NCI-H524 treated with DMSO at 0.1 percent for 48 hours (cell line): ENCODE measurements at places on chromosomes 5 and 9.

DNA sequence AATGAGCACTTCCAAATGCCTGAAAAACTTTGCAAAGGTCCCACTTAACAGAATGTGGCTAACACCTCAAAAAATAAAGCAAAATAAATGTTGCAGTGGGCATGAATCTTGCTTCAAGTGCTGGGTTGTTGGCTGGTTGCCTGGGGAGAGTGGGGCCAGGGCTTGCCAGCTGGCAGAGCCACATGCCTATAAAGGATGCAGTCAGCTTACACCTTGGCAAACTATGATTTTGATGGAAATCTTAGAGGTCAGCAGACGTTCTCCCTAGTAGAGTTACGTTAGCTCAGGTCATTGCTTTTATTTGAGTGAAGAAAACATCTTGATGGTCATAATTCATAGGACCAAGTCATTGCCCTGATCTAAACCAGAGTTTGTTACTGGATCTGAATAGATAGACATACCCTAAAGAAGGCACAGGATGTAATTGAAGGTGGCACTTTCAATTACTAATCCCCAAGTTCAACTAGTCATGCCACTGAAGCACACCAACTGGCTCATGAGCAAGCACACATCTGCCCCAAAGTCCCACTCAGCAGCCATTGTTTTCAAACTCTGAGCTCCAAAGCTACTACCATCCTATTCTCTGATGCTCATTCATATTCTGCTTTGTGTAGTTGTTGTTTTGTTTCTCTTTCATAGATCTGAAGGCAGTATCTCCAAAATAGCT lies 51.2 kb upstream of the ZSWIM6 start:
- peak; percentile 62 for DNase-seq

DNA sequence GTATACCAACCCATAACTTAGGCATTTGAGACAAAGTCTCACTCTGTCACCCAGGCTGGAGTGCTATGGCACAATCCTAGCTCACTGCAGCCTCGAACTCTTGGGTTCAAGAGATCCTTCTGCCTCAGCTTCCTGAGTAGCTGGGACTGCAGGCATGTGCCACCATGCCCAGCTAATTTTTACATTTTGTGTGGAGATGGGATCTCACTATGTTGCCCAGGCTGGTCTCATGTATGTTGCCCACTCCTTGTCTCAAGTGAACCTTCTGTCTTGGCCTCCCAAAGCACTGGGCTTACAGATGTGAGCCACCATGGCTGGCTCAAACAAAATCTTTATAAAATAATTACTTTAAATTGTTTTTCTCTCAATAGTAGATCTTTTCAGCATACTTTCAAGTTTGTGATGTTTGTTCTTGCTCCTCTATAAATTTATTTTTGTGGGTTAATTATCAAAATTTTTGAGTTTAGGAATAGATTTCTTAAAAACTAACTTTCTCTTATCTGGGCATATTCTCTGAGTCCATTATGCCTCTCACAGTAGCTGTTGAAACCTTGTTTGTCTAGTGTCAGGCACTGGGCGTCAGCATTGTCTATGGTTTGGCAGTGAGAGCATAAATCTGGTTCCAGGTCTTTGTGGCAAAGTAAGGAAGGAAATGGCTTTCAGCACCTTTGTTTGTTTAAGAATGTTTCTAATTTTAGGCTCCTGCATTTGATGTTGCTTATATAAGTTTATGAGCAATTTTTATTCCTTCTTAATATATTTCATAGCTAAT lies 38.7 kb downstream of the NLN start:
- DNase-seq: no peak

GRCh38 chr9:1939926-1940368 lies 75.2 kb upstream of the SMARCA2 start:
- DNase-seq: peak; percentile 31

- DNase-seq: peak; percentile 17
Measured at GRCh38 chr5:96582343-96582742, 79.8 kb upstream of the CAST start.

DNA sequence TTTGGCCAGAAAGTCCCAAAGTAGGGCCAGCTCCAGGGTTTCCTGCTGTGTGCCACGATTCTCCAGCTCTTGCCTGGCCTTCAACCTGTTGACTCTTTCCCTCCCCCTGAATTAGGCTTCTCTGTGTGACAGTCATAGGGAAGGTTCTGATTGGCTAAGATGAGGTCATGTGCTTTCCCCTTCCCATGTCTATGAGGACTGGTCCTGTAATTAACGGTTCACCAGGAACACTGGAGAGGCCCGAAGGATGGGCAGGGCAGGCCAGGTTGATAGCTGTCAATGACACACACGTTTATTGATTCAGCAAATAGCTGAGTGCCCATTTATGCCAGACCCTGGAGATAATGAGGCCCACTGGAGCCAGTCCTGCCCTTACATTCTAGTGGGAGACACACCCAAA lies 9.0 kb upstream of the PRR7 start:
- no peak for DNase-seq

DNA sequence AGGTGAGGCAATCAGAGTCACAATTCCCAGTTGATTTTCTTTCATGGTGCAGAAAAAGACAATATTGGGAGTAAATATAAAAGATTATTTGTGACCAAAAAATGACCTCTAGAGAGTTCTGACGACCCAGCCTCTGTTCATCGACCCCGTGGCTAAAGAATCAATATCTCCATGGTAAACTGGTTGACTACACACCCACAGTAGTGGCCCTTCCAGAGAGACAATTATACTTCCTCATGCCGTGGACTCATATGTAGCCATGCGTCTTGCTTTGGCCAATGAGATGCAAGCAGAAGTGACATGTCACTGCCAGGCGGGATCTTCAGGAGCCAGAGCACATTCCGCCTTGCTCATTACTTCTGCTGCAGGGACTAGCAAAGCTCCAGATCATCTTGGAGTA lies 163.3 kb upstream of the RAD23B start:
- no peak for DNase-seq

GRCh38 chr5:113693701-113694100 lies 180.2 kb downstream of the YTHDC2 start:
- DNase-seq: no peak

DNA sequence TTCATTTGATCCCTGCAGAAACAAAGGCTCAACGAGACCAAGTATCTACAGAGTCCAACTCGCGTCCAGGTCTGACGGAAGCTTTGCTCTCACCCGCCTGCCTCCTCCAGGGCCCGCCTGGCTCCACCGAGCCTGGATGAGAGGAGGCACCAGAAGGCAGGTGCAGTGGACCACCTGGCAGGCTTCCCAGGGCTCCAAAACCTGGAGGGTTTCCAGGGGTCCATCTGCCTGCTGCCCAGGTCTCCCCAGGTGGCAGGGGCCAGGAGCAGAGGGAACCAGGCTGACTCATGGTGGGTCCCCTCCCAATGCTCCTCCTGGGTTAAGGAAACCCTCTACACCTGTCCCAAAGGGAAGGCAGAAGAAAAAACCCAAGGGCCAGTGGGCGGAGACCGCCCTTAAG lies 59.5 kb downstream of the VAV2 start:
- DNase-seq: no peak

DNA sequence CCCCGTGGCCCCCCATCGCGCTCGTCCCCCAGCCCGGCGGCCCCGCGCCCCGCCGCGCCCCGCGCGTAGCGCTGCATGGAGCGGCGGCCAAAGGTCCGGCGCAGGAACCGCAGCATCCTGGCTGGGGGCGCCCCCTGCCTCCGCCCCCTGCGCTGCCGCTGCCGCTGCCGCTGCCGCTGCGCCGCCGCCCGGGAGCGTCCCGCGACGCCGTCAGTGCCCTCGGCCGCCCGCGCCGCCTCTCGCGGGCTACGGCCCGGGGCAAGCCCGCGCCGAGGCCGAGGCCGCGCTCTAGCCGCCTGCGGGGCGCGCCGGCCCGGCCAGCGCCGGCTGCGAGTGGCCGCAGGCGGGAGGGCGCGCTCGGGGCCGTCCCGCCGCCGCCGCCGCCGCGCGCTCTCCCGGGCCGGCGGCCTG lies 523 bp downstream of the EPB41L4B start:
- DNase-seq: no peak

- no peak for DNase-seq
Measured at GRCh38 chr5:176799488-176799887, 10.9 kb upstream of the UNC5A start.

DNA sequence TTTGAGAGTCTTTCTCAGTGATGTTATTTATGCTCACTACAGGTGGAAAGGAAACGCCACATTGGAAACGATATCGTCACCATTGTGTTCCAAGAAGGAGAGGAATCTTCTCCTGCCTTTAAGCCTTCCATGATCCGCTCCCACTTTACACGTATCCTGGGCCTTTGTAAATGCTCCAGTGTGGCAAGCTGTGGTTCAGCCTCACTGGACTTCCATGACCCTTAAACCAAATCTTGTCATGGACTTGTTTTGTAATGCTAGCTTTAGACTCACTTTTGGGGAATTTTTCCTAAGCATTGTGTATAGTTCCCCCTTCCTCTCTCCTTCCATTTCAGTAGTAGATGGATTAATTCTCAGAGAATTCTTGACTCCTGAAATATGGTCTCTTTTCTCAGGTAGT lies 60.9 kb upstream of the SLC2A8 start:
- no peak for DNase-seq

- no peak for DNase-seq
Measured at GRCh38 chr9:123005964-123006363, 27.5 kb upstream of the GPR21 start.

- DNase-seq: no peak
Measured at GRCh38 chr5:123448017-123448617, 24.9 kb upstream of the CEP120 start.

DNA sequence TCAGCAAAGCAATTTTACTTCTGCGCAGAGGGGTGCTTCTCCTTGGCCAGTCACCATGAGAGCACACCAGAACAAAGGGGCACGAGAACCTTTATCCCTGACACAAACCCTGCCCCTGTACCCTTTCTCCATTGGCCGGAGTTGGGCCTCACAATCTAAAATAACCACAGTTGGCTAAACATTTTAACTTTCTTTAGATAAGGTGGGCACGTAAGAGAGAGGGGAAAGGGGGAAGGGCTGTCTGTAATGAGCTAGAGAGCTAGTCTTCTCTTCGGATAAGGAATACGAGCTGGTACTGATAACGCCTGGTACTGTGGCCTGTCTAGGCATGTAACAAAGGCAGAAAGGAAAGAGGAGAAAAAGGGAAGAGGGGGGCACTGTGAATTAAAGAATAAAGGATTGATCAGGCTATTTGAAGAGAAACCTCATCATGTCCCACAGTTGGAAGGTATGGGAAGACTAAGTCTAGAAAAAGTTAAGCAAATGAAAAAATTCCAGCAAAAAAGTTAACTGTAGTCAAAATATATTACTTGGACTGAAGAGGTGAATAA lies 1.8 kb upstream of the IARS1 start:
- DNase-seq: no peak

DNA sequence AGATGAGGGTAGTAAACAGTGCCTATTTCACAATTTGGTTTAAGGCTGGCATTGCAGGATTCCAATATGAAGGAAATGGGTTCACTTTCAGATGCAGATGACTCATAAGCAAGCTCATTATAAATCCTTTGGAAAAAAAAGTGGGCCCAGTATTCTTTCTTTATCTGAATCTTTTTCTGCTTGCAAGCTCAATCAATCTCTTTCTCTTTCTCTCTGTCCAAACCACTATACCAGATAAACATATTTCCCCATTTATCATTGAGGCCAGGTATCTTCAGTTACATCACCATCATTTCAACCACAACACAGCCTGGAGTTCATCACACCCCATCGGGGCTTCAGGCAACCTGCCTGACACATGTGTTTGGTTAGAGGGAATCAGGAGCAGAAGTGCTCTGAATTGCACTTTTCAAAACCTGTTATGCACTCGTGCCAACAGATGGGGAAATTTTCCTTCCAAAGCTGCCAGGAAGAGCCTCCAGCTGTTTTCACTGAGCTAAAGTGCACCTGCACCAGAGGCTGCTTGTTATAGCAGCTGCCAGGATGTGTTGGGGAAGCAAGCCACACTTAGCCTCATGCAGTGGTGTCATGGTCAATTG lies 30.0 kb upstream of the MAMDC2 start:
- DNase-seq: no peak

GRCh38 chr5:102762095-102762534 lies 7.0 kb downstream of the PAM start:
- no peak for DNase-seq

DNA sequence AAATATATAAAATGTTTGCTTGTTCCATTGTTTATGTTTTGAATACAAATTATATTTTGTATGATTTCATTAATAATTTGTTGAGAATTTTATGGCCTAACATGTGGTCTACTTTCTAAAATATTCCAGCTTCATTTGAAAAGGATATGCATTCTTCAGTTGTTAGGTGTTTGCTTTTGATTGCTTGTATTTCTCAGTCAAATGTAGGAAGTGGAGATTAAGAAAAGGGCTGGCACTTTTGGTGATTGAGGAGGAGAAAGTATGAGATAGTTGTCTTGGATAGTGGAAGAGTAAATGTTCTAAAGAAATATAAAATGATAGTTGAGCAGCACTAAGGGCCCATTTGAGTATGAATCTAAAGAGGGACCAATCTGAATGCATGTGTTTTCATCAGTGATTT lies 23.1 kb downstream of the JAK2 start:
- no peak for DNase-seq

DNA sequence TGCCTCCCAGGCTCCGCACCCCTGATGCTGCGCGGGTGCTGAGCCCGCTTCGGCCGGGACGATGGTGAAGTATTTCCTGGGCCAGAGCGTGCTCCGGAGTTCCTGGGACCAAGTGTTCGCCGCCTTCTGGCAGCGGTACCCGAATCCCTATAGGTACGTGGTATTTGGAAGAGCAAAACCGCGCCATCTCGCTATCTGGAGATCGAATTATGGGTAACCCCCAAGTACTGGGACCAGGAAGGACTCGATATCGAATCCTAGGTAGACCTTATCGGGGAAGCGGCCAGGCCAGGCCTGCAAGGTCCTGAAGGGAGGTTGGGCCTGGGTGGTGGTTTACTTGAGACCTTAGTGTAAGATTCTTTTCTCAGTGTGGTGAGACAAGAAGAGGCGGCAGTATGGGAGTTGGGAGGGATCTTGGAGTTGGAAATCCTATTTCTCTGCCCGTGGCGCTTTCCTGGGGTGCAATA lies 359 bp downstream of the PRELID1 start:
- DNase-seq: no peak

DNA sequence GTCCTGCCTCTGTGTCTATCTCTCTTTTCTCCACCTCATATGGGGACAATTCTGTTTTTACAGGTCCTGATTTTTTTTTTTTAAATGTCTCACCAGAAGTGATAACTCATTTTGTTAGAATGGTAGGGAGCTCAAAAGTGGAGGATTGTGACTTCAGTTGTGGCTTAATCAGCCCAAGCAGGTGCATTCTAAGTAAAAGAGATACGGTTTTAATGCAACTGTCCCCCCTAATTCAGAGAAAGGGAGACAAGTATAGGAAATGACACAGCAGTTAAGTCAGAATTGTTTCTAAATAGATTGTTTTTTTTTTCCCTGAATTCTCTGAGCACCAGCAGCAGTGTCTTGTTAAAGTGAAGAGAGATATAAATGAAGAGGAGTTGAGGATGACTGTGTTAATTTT lies 24.5 kb downstream of the MAST4 start:
- no peak for DNase-seq

- DNase-seq: no peak
Measured at GRCh38 chr9:92963831-92964606, 16.7 kb downstream of the FGD3 start.

DNA sequence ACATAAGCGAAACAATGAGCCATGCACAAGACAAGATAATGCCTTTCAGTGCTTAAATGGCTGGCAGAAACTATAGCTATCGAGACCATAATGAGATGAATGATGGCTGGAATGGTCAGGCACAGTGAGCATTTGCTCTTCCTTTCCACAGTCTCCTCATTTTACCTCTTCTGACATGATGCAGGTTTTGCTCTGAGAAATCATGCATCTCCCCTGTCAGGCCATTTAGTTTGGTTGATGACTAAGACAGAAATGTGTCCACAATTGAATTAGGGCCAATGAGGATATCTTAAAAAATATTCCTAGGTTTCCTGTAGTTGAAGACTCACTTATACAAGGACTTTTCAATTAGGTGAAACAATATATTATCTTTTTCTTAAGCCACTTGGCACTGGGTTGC lies 475.1 kb downstream of the TMEM232 start:
- DNase-seq: no peak
